ENCODE measurements at places on chromosomes 1 and 21.

DNA sequence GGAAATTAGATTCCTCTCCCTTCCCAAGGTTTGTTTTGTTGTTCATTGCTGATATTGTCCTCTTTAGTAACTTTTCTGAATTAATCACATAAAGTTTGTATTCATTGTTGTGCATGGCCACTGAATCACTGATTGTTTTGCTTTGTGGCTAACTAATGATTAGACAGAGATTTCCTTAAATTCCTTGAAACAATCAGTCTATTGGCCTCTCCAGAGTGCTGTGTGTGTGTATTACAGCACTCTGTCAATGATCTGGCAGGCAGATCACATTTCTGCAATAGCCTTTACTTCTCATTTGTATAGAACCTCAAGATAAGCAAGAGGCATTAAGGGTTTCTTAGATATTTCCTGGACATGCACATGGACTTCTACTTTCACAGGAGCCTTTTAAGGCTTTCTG, 78.6 kb downstream of the DUSP10 start:
- no peak for DNase-seq

GRCh38 chr1:20486457-20487235, 636 bp upstream of the CAMK2N1 start:
- no peak for DNase-seq

DNA sequence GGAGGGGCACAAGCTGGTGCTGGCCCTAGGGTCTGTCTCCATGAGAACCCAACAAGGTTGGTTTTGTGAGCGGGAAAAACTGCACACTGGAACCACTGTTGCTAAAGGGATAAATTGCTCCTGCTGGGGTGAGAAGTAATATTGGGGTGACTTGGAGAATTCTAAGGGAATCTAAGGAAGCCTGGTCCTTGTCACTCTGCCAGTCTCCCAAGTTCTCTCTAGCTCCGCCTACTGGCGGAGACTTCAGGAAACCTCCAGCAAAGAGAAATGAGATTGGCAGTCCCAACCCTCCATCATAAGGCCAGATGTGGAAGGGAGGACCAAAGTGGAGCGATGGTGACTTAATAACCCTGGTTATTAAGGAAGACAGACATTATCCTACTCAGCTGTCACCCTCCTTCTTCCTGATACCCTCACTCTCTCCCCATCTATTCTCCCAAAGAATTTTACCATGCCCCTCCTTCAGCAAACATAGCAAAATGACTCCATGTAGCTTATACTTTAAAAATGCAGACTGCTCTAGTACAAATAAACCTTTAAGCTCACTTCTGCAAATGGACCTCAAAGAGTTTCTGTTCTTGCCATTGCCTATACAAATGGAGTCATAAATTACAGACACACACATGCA, 2.7 kb downstream of the LCE1F start:
- DNase-seq: peak; percentile 4

DNA sequence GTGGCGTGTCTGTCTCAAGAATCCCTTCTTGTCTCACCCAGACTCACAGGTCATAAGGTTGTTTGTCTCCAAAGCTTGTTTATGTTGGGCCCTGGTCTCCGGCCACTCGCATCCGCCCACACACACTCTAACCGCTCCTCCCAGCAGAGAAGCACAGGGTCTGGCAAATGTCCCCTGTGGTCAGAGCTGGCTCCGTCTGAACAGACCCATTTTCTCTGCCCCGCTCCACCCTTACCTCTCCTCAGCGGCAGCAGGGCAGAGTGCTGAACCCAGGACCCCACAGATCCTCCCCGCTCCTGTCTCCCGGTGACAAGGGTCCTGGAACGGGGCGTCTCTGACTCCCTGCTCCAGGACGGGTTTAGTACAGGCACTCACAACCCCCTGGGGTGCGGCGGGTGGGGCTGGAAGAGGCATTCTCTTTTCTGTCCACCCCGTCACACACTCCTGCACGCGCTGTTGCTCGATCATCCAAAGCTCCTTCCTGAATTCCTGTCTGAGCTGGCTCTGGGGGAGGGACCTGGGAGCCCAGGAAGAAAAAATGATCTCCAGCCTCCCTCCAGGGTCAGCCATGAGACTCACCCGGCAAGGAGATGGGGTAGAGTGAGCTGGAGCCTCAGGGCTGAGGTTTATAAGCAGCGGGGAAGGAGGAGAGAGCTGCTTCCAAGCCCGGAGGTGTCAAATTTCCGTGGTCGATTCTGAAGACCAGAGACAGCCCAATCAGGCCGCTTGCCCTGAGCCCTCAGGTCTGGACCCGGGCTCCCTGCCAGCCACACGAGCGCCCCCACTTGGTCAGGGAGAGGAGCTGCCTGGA, at the start of gene S100A13:
Gene S100A13, minus strand, starts transcription at position 602 of the 811 bp plus-strand sequence. CDS start 1,033 bp downstream, outside the sequence.
- no peak for DNase-seq

- peak; percentile 55 for DNase-seq
Measured at GRCh38 chr1:6245869-6246496, 2.0 kb downstream of the HES3 start.

DNA sequence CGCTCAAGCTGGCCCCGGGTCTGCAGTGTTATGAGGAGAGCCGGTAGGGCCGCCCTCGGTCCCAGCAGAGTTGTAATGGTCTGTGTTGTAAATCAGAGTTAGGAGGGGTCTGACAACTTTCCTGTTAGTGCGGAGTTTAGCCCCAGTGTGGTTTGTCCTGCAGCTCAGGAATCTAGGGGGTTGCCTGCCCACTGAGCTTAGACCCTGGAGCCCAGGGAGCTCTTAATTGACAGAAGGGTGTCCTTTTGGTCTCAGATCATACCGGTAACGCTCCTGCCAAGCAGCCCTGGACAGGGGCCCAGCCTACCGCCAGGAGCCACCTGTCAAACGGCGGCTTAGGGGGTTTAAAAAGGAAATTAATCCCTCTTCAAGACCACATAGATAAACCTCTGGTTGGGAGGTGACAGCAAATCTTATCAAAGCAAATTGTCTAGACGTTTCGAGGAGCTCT, 164.4 kb downstream of the DYRK1A start:
- no peak for DNase-seq

GRCh38 chr1:176193663-176194062, 13.4 kb downstream of the COP1 start:
- DNase-seq: no peak

GRCh38 chr1:9473032-9473807, 66.0 kb upstream of the SLC25A33 start:
- DNase-seq: peak; percentile 22

GRCh38 chr1:96238426-96238825, 483.2 kb upstream of the PTBP2 start:
- DNase-seq: no peak

DNA sequence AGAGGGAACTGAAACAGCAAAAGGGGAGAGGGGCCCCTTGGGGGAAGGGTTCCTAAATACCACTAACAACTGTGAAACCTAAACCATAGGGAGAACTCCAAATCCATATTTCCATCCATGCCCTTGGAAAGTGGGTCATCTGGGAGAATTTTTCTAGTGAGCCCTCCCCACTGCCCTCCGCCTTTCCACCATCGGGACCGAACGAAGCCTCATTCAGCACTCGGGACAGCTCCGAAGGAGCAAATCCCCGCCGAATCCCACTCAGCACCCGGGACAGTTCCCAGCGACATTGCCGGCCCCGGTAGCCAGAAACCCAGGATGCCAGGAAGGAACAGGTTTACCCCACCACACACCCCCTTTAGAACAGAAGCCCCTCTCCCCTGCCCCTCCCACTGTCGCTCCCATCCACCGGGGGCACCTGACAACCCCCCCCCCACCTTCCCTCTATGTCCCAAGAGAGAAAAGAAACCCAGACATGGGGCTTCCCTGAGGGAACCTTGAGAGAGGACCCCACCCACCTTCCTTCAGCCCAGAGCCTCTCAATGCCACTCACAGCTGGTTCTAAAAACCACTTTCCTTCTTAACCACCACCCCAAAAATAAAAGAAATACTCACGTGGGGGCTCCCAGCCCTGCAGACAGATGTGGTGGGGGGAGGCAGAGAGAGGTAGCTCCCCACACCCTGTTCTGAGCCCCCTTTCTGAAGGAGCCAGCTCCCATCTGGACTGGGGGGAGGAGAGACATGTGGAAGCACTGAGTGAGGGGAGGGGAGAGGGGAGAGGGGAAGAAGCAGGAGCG, 4.5 kb downstream of the DLGAP3 start:
- peak; percentile 49 for DNase-seq

GRCh38 chr1:19533626-19534025, 48.3 kb upstream of the CAPZB start:
- DNase-seq: no peak

DNA sequence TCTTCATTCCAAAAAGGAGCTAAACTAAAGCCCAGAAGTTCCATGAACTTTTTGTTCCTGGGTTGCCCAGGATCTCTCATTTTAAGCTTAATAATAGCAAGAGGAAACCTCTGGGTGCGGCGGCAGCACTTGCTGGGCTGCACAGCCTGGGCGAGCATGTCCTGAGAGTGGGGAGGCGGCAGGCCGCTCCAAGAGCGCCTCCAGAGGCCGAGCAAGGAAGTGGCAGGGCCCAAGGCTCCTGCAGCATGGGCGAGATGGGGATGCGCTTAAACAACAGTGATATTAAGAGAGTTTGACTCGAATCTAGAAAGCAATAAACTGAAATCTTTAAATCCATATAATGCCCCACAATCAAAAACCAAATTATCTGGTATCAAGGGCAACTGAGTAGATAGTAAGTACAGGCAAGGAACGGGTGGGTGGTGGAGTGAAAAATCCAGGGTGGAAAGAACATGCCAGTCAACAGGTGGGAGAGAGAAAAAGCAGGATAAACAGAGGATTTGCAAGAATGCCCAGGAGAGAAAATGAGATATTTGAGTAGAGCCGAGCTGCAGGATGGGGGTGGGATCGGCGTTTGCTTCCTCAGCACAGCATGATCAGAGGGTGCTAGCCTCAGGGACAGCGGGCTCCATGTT, 14.1 kb upstream of the TNR start:
- peak; percentile 27 for DNase-seq

DNA sequence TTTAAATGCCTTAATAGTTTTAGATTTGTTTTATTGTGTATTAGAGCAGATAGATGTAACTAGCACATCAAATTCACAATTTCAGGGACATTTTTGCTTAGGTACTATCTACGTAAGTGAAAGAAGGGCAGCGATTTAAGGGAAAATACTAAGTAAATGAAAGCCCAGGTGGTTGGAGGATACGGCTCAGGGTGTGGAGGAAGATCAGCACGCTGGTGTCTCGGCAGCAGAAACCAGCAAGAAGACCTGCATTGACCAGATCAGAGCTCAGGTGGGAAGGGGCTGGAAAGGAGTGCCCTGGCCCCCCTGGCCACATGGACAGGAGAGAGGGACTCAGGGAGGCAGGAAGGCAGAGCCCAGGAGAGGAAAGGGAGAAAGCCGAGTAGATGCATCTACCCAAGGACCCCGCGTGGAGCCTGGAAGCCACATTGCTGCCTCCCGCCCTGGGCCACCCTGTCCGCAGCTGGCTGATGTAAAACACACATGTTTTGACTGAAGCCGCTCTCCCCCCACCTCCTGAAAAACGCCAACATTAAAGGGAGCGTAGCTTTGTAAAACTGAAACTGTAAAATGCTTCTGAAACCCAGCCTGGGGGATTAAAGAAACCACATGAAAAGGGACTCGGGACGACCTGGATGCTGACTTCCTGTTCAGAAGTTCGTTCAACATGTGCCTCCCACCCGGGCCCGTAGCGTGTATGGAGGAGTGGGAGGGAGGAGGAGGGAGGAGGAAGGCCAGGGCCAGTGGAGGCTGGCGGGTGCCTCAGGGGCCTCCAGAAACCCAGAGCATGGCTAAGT, 72.6 kb upstream of the TARDBP start:
- DNase-seq: peak; percentile 53

DNA sequence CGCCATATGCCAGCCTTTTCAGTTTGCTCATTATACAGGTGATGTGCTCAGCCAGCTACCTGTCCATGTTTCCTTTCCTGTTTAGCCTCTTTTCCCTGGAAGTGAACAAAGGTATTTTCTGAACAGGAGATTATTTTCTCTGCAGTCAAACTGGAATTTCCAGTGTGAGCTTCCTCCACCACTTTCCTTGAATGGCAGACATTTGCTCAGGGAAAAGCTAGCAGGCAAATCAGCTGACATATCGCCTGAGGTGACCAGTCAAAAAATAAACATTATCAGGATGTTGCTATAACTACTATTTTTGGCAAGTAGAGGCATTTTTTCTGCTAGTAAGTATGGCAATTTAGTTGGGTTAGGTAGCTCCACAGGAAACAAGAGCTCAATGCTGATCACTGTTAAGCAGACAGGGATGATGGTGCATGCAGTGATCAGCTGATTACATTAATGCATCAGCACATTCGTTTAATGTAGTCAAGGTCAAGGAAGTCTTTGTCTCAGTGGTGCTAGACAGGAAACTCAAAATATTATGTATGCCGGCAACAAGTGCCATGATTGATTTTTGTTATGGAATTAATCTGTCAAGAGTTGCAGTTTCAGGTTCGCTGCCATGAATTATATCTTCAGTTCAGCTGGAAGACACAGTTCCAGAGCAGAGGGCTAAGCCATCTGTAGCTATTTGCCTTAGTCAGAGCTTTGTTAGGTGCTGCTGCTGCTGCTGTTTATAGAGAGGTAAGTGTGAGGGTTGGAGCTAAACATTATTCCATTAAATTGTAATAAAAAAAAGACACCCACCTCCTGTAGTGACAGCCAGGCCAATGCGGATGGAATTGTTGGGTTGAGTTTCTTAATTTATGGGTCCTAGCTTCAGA, 179.7 kb upstream of the ST6GALNAC5 start:
- no peak for DNase-seq

- DNase-seq: no peak
Measured at GRCh38 chr1:38043036-38043747, 3.4 kb downstream of the POU3F1 start.

DNA sequence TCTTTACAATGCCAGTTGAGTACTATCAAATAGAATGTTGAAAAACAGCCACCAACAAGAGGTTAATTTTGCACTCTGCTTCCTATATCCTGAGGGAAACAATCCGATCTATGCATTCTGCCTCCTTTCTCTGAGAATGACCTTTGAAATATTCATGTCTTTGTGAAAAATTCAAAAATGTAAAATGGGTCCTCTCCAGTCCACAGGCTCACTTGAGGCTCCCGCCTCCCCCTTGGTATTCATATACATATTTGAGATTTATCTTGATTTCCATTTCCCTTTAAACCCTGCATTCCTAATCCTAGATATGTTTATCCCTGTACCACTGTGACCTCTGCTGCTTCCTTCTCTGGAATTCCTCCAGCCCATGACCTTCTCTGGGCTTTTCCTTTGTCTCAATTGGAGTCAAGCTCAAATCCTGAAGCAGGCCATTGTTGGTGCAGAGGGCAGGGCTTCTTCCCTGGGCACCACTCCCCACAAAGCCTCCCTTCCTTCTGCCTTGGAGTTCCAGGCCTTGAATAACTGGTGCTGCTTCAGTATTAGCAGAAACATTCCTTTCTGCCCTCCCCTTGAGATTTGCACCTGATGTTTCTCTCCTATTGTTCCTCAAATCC, 296.8 kb downstream of the PBX1 start:
- no peak for DNase-seq

DNA sequence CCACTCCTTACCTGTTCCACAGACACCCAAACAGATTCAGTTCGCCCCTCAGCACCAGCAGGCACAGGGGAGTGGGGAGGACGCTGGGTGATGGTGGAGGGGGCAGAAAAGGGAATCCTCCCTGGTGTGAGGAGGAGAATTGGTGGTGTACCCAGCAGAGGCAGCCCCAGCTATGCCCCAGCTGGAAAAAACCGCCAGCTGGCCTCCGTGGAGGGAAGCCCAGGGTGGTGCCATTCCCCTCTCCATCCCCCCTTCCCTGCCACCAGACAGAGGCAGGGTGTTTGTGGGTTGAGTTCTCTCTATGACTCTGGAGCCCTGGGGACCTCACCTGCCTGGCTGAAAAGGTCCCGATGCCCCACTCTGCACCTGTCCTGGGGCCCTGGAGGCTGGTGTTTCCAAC, 27.9 kb downstream of the OPTC start:
- DNase-seq: no peak
